ENCODE measurements at places on chromosomes 2 and 18. TPM values are rescaled to one million over a fixed set of nuclear protein-coding genes. Genes with fewer than 3 reads are reported as not detected.

GRCh38 chr18:45871431-45872084, 46.1 kb downstream of the SIGLEC15 start:
- no peaks in the 10 kb centered on the region for H3K27me3 ChIP-seq
- peaks cover 70% of the 10 kb centered on the region for H3K36me3 ChIP-seq
- peaks cover 45% of the 10 kb centered on the region for H3K4me1 ChIP-seq
- H3K4me3 ChIP-seq: peak overlapping the region; percentile 72

DNA sequence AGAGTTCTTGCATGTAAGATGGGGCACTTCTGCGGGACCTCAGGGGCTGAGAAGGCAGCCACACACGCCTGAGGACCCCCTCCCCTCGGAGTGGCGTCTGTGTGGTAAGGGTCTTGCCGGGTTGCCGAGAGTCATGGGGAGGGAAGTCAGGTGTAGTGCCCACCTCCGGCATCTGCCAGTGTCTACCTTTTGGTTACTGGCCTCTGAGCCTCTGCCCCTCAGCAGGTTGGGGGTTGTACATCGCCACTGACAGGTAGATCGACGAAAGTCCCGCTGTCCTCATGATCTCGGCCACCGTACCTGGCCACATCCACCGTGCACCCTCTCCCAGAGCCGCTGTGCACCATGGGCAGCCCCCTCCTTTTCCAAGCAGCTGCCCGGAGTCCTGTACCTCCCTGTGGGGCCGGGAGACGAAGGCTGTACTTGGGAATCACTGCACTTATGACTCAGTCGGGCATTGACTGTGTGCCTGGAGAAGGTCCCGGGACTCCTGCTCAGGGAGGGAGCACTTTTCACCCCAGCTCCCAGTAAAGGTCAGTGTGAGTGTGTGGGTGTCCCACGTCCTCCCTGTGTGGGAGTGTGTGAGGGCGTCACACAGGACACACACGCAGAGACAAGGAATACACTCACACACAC, 332.4 kb upstream of the MYT1L start:
- no peak overlapping the region for H3K4me3 ChIP-seq
- H3K27me3 ChIP-seq: no peaks in the 10 kb centered on the region
- no peak overlapping the region for H3K27ac ChIP-seq
- no peaks in the 10 kb centered on the region for H3K36me3 ChIP-seq
- DNase-seq: no peak

DNA sequence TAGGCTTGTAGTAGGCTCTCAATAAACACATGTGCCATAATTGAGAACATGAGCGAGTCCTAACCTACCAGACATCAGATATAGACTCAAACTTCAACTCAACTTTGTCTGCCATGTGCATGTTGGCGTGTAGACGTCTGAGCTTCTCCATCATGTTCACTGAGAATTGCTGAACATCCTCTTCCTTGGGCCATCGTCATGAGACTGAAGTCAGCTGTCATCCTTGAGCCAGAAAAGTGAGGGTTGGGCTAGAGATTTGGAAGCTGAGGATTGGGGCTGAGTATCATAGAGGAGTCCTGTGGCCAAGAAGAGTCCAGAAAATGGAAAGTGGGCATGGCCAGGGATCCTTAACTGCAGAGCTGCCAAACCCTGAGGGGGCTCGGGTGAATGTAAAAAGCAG, 7.8 kb upstream of the EFR3B start:
- no peaks in the 10 kb centered on the region for H3K4me1 ChIP-seq
- no peak overlapping the region for H3K4me3 ChIP-seq
- no peak overlapping the region for H3K27ac ChIP-seq
- H3K27me3 ChIP-seq: peaks cover 4% of the 10 kb centered on the region
- no peaks in the 10 kb centered on the region for H3K36me3 ChIP-seq

Gene CNGA3
- not detected for total RNA-seq

Gene DSG1
- total RNA-seq: not detected

Gene HOXD8
- total RNA-seq: not detected

Gene TM4SF20
- total RNA-seq: not detected

- no peaks in the 10 kb centered on the region for H3K4me1 ChIP-seq
- H3K27me3 ChIP-seq: peaks cover 7% of the 10 kb centered on the region
- no peak for DNase-seq
Observed at GRCh38 chr18:32450026-32450691, 20.5 kb downstream of the GAREM1 start.

DNA sequence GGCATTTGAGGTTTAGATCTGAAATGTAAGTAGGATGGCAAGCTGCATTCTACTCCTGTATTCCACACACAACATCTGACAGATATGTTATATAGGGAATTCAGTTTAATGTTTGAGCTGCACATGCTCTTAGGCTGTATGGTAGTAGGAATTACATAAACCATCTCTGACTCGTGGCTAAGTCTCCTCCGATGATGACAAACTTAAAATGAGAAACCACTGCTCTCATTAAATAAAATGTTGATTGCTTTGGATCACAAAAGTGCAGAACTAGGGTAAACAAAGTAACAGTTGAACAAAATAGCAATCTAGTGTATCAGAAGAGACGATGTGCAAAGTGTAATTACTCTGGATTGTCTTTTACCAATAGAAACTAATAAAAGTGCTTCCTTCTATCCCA, 50.1 kb upstream of the WDR75 start:
- DNase-seq: no peak
- H3K4me1 ChIP-seq: no peaks in the 10 kb centered on the region
- H3K27me3 ChIP-seq: no peaks in the 10 kb centered on the region

GRCh38 chr2:216064014-216064630, 17.5 kb downstream of the PECR start:
- DNase-seq: no peak
- peaks cover 4% of the 10 kb centered on the region for H3K4me1 ChIP-seq
- H3K4me3 ChIP-seq: no peak overlapping the region

DNA sequence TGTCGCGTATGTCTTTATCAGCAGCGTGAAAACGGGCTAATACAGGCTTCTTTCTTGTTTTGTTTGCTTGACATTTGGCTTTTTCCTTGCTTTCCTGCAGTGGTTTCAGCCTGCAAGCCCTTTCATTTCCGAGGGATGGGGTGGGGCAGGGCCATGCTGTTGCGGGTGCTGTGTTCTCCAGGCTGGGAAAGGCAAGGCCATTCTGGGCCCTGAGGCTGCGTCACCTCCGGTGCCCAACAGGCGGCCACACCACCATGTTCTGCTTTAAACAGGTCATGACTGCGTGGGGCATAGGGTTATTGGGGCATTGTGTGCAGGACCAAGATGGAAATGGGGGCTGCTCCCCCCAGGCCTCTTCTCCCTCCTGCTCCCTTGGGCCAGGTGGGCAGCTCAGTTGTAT, 38.6 kb upstream of the PLB1 start:
- H3K36me3 ChIP-seq: peaks cover 8% of the 10 kb centered on the region
- peaks cover 7% of the 10 kb centered on the region for H3K4me1 ChIP-seq
- peaks cover 3% of the 10 kb centered on the region for H3K27me3 ChIP-seq

DNA sequence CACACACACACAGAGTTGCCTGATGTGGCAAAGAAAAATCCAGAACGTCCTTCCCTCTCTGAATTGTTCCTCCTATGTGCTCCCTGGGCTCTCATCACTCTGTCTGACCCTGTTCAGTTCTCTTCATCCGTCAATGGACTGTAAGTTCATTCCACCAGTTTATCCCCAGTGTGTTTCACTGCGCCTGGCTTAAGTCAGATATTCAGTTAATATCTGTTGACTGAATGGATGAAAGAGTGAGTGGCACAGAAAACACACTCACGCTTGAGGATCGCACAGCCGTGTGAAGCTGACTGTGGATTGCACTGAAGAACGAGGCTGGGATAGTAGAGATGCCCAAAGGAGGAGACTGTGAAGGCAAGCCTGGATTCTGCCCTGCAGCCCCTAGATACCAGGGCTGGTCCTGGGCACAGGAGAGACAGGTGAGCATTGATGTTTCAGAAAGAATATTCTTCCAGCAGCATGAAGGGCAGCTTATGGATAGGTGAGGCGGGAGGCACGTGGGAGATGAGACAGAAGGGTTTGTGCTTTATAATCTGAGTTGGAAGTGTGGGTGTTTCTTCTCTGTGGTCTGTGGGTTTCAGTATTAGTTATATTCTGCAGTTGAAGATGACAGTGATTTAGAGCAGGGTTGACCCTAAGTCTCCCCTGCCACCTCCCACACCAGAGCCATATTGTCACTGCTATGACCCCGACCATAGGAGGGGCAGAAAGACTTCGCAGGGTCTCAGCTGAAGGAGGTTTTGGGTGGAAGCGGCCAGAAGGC, 129.9 kb downstream of the SOCS6 start:
- no peaks in the 10 kb centered on the region for H3K4me1 ChIP-seq
- peaks cover 12% of the 10 kb centered on the region for H3K27me3 ChIP-seq
- H3K4me3 ChIP-seq: no peak overlapping the region
- no peak overlapping the region for H3K27ac ChIP-seq
- H3K36me3 ChIP-seq: no peaks in the 10 kb centered on the region

DNA sequence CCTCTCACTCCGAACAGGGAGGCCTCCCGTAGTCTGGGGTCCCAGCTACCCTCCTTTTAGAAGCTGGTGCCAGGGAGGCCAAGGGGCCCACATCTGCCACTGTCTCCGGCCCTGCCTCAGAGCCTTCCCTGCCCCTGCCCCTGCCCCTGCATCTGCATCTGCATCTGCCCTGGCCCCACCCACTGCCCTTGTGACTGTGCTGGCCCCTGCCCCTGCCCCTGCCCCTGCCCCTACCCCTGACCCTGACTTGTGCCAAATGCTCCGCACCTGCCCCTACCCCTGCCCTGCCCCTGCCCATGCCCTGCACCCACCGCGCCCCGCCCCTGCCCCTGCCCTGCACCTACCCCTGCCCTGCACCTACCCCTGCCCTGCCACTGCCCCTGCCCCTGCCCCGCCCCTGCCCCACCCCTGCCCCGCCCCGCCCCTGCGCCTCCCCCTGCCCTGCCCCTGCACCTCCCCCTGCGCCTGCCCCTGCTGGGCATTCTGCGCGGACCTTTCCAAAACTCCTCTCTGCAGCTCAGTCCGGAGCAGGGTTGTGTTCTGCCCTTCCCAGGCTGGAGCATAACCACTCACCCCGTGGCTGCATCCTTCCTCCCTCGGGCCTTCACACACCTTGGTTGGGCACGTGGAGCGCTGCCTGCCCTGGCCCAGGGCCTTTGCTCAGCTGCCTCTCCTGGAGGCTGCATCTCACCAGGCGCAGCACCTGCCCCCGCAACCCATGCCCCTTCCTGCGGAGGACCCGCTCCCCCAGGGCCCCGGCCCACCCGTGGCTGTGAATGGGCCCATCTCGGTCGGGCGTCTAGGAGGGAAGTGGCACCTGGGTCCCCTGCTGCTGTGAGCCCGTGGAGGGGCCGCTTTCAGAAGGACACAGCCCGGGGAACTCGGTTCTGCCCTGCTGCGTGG, 5.4 kb downstream of the SNTG2 start:
- H3K4me1 ChIP-seq: peaks cover 5% of the 10 kb centered on the region
- peaks cover 38% of the 10 kb centered on the region for H3K27me3 ChIP-seq
- DNase-seq: no peak
- no peak overlapping the region for H3K27ac ChIP-seq
- H3K4me3 ChIP-seq: no peak overlapping the region

Gene POTEJ
- total RNA-seq: not detected

- H3K36me3 ChIP-seq: no peaks in the 10 kb centered on the region
- DNase-seq: peak; percentile 90
- H3K27me3 ChIP-seq: no peaks in the 10 kb centered on the region
- H3K27ac ChIP-seq: peak overlapping the region; percentile 100
- H3K4me3 ChIP-seq: peak overlapping the region; percentile 80
- peaks cover 64% of the 10 kb centered on the region for H3K4me1 ChIP-seq
Observed at GRCh38 chr2:28624793-28625701, 126.6 kb upstream of the PPP1CB start.

GRCh38 chr2:15480552-15480951, 80.6 kb downstream of the NBAS start:
- no peaks in the 10 kb centered on the region for H3K4me1 ChIP-seq
- no peak overlapping the region for H3K27ac ChIP-seq
- no peak overlapping the region for H3K4me3 ChIP-seq
- H3K27me3 ChIP-seq: no peaks in the 10 kb centered on the region

DNA sequence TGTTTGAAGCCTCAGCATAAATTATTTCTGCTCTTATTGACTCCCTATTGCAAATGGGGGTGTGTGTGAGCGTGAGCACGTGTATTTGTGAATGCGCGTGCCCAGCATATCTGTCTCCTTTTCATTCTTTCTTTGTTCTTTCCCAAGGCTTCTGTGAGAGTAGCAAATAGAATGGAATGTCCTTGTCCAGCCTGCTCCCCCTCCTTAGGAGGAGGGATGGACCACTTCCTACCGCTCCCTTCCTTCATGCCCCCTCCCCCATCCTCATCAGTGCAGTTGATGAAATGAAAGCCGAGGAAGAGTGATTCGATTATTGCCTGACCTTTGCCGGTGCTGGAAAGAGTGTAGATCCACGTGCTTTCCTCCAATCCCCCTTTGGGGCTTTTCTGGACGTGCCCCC, 102.0 kb downstream of the CPO start:
- no peak overlapping the region for H3K27ac ChIP-seq
- H3K4me1 ChIP-seq: peaks cover 6% of the 10 kb centered on the region
- no peaks in the 10 kb centered on the region for H3K36me3 ChIP-seq
- peaks cover 23% of the 10 kb centered on the region for H3K27me3 ChIP-seq
- no peak for DNase-seq
- no peak overlapping the region for H3K4me3 ChIP-seq

GRCh38 chr18:76524900-76525698, 30.1 kb upstream of the ZNF516 start:
- H3K27ac ChIP-seq: no peak overlapping the region
- H3K4me1 ChIP-seq: peaks cover 13% of the 10 kb centered on the region
- H3K36me3 ChIP-seq: no peaks in the 10 kb centered on the region

GRCh38 chr2:200362202-200362917, 55.9 kb downstream of the SPATS2L start:
- H3K27me3 ChIP-seq: no peaks in the 10 kb centered on the region
- H3K4me1 ChIP-seq: no peaks in the 10 kb centered on the region
- no peaks in the 10 kb centered on the region for H3K36me3 ChIP-seq
- no peak overlapping the region for H3K27ac ChIP-seq

Gene GREB1L
- total RNA-seq: not detected

- H3K4me1 ChIP-seq: peaks cover 5% of the 10 kb centered on the region
- peaks cover 16% of the 10 kb centered on the region for H3K36me3 ChIP-seq
- peak overlapping the region; percentile 38 for H3K4me3 ChIP-seq
- no peak overlapping the region for H3K27ac ChIP-seq
- no peak for DNase-seq
Observed at GRCh38 chr18:12308386-12309100, 502 bp downstream of the TUBB6 start.

GRCh38 chr2:32894119-32894728, 52.5 kb upstream of the LTBP1 start:
- DNase-seq: no peak
- no peaks in the 10 kb centered on the region for H3K4me1 ChIP-seq
- H3K36me3 ChIP-seq: peaks cover 4% of the 10 kb centered on the region

GRCh38 chr2:25339211-25339674, 2.5 kb downstream of the DNMT3A start:
- peaks cover 29% of the 10 kb centered on the region for H3K4me1 ChIP-seq
- peak overlapping the region; percentile 41 for H3K4me3 ChIP-seq
- no peaks in the 10 kb centered on the region for H3K36me3 ChIP-seq
- no peak overlapping the region for H3K27ac ChIP-seq
- H3K27me3 ChIP-seq: no peaks in the 10 kb centered on the region

Gene ALPP
- not detected for total RNA-seq

GRCh38 chr18:8052237-8052701, 485.2 kb downstream of the PTPRM start:
- no peaks in the 10 kb centered on the region for H3K27me3 ChIP-seq
- H3K4me3 ChIP-seq: no peak overlapping the region
- peaks cover 8% of the 10 kb centered on the region for H3K4me1 ChIP-seq
- no peaks in the 10 kb centered on the region for H3K36me3 ChIP-seq
- H3K27ac ChIP-seq: no peak overlapping the region
- DNase-seq: no peak
